Osteocyte (in vitro differentiated cells): ENCODE measurements at places on chromosomes 4 and X. TPM values are rescaled to one million over a fixed set of nuclear protein-coding genes. Genes with fewer than 3 reads are reported as not detected.

SLITRK2 gene
- not detected in 2 replicates for total RNA-seq

IL13RA2 gene
- total RNA-seq: not detected in 2 replicates

FGA gene
- not detected in 2 replicates for total RNA-seq

TBC1D9 gene
- total RNA-seq: 38.8 and 39.4 TPM in 2 replicates

PPBP gene
- not detected in 2 replicates for total RNA-seq

GPM6B gene
- total RNA-seq: 10.7 and 12.0 TPM in 2 replicates

LANCL3 gene
- total RNA-seq: 0.03 and 0.05 TPM in 2 replicates

HHIP gene
- total RNA-seq: 0.97 and 1.8 TPM in 2 replicates

YTHDC1 gene
- total RNA-seq: 76.1 and 82.8 TPM in 2 replicates

SLC49A3 gene
- total RNA-seq: 0.31 and 0.67 TPM in 2 replicates

RAB40A gene
- 0.24 and 0.68 TPM in 2 replicates for total RNA-seq

FAM53A gene
- total RNA-seq: 6.2 and 9.5 TPM in 2 replicates

ADH4 gene
- total RNA-seq: not detected in 2 replicates

DUSP21 gene
- not detected in 2 replicates for total RNA-seq

HPF1 gene
- 19.0 and 23.5 TPM in 2 replicates for total RNA-seq

SGMS2 gene
- total RNA-seq: 15.6 and 17.1 TPM in 2 replicates

CT45A3 gene
- total RNA-seq: not detected in 2 replicates
